ENCODE measurements at places on chromosomes 5 and 9.

GRCh38 chr5:171291371-171291770 is 17.7 kb upstream of the TLX3 start:
- no peak for DNase-seq

DNA sequence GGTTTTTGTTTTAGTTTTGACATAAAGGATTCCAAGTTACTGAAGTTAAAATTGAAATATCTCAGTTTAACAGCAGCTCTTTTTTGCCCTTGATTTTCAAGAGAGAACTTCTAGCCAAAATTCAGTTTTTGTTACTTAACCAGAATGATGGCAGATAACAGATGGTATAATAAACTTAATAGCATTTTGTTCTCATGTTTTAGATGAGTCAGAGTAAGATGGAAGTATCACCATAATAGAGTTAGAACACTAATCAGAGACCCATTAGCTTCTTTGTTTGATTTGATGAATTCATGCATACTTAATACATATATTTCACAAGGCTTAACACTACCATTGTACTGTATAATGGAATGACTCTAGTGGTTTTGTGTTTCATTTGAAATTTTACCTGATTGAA is 11.9 kb downstream of the ZCCHC9 start:
- no peak for DNase-seq

GRCh38 chr5:959581-960531 is 48.7 kb upstream of the NKD2 start:
- DNase-seq = no peak

- no peak for DNase-seq
Observed at GRCh38 chr9:111386386-111386785, 56.4 kb upstream of the OR2K2 start.

DNA sequence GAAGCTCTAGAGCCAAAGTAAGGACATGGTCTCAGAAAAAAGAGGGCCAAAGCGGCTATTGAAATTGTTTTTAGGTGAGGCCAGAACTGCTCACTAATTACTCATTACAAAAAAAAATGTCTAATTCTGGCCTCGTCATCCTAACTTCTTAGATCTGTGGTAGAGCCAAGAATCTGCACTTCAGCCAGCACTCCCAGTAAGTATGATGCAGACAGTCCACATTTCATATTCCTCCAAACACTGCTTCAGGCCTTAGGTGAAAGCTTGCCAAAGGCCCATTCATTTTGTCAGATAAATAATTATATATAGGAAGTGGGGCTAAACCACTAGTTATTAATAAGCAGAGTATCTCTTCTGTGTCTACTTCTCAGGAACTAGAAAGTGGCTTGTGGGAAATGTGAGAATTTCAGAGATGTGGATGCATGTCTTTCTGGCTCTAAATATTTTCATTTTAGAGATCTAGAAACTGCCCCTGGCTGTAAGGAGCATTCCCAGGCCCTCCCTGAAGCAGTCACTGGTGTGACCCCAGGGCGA is 554.0 kb downstream of the TLE4 start:
- DNase-seq = no peak

DNA sequence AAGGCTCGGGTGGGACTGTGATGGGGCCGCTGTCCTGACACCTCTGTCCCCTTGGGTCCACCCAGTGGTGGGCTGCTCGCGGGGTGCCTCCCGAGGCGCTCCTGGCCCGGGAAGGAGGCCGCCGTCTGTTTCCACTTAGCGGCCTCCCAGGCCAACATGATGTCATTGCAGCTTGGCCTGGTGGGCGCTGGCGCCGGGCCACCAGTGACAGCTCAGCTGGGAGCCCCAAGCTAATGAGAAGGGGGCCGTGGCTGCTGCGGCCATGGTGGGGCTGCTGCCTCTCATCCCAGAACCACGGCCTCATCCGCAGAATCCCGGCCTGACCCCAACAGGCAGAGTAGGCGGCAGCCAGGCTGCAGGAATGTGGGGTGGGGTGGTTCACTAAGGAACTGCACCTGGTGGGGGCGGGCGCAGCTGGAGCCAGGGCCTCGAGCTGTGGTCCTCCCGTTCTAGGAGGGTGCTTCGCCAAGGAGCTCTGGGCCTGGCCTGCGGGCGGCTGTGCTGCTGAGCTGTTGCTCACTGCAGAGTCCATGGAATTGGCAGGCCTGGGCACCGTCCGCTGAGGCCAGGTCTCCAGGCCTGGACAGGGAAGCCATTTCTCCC is 123.5 kb upstream of the COL5A1 start:
- DNase-seq = no peak

DNA sequence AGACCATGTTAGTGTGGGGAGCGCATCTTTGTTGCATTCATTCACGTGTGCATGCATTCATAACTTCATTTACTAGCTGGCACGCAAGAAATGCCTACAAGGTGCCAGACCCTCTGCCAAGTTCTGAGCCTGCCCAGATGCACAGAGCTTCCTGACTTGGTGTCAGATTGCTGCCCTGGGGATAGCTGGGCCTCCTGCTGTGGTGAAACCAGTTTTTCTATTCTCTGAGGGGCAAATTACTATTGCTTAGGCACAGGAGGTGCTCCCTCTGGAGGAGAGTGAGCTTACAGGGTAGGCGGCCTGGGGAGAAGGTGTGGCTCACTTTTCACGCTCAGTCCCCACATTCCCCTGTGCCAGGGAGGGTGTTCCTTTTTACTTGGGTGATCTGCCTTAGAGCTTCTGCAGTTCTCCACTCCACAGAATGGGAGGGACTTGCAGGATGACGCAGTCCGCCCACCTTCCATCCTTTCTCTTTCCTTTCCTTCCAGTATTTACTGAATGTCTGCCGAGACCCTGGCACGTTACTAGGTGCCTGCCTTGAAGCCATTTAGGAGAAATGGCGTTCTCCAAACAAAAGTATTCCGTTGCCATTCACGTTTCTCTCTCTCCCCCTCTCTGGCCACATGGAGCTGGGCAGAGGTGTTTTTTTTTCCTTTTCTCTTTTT is 27.9 kb upstream of the CTNNA1 start:
- peak; percentile 65 for DNase-seq

DNA sequence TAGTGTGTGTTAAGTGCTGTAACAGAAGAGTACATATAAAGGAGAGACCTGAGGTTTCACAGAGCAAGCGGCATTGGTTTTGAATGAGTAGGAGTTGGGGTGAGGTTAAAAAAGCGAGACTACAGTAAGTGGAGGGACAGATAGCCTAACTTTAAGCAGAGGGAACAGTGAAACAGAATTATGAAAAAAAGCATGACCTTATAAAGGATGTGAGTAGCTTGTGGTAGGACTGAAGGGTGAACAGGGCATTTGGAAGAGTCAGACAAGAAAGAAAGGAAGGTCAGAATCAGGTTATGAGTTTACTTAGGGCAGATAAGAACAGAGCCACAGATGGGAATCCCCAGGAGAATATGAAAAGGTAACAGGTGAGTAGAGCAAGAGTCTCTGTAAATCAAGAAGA is 22.5 kb downstream of the MSANTD3 start:
- no peak for DNase-seq

- DNase-seq = peak; percentile 48
Observed at GRCh38 chr5:59380350-59380951, 513.1 kb downstream of the PDE4D start.

GRCh38 chr5:175444905-175445456 is 999 bp upstream of the DRD1 start:
- no peak for DNase-seq

DNA sequence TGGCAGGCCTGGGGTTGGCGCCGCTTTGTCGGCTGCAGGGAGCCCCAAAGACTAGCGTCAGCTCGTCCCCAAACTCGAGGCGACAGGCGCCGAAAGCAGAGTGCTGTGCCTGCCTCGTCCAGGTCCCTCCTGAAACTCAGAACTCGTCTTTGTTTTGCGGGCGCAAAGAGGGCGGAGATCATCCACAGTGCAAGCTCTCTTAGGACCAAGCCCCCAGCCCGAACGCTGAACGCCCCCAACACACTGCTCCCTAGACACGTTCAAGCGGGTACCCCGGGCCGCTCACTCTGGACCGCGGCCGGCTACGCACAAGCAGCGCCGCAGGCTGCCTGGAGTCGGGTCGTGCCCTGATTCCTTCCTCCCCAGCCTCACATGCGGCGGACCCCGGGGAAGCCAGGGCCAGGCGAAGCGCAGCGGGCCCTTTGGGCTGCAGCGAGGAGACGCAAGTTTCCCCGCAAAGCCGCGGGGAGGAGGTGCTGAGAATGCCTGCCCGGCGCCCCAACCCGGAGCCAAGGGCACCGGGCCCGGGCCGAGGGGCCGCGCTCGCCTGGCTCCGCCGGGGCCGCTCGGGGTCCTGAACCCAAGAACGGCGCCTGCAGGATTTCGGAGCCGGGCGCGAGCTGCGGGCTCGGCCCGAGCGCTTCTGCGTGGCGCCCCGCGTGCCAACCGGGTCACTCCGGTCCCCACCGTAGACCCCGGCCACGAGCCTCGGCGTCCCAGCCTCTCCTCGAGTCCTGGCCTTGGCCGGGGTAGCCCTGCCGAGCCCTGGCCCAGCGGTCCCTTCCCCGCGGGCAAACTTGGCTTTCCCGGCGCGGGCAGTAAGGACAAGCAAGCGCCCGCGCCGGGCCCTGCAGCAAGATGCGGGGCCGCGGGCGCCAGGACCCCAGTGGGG is 738 bp downstream of the FSTL4 start:
- DNase-seq = no peak

- no peak for DNase-seq
Observed at GRCh38 chr5:172451771-172452197, 2.5 kb downstream of the SH3PXD2B start.

DNA sequence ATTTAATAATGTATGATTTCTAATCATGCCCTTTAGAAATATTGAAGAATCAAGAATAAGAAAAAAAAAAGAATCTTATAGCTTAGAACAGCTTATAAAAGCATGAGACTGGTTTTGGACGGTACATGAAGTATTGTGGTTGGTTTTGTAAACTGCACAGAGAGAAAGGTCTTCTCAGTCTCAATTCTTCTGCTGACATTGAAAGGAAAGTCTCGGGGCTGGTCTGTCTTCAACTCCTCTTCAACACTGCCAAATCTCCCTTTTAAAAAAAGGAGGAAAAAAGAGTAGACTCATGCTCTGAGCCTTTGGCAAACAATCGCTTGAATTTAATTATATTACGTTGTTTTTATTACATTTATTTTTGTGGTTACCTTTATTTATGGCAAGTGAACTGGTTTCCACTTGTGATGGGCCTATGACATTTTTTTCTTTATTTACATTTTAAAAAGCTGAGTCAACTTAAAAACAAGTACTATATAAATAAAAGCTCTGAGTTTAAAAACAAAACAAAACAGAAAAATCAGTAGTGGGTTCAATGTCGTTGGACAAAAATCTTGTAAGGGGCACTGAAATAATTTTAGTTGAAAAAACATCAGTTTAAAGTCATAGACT is 32.8 kb upstream of the EBF1 start:
- DNase-seq = peak; percentile 42
